Activated naive CD4-positive, alpha-beta T cell treated with Interleukin-2 at 50 U/mL for 16 hours (primary cell): ENCODE measurements at places on chromosomes 7 and 10.

DNA sequence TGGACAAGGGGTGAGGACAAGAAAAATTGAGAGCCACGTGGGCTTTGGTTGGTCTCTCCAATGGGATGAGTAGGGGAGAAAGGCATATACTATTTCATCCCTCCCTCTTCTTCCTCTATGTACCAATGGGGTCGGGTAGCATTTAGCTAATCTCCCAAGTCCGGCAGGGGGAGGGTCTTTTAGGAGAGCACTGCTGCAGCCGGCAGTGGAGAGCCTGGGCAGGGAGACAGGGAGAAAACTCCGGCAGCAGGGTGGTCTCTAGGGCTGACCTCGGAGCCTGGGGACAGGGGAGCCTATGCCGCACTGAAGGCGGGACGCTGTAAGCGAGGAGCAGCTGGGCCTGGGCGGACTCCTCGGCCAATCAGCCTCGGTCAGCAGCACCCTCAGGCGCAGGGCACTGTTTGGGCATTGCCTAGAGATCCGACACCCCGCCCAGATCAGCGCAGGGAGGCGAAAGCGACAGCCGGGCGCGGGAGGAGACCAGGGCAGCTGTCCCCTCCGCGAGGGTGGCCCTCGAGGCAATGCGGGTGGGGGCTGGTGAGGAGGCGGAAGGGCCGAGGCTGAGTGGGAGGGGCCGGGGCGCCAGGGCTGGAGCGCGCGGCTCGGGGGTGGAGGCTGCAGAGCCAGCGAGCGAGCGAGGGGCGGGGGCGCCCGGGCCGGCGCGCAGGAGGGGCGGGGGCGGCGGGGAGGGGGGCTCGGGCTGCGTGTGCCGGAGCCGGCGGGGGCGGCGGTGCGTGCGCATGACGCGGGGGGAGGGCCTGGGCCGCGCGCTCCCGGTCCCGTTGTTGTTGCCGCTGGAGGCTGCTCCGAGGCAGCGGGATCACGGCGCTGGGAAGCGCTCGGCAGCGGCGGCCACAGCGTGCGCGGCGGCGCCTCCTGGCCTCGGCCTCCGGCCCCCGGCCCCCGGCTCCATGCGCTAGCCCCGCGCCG is at the start of gene AGAP3:
AGAP3 (plus strand) TSS at position 785 of the 930 bp plus-strand sequence. CDS start 267 bp downstream, outside the sequence.
- peak; percentile 67 for DNase-seq

GRCh38 chr10:37478381-37478780 is 353.0 kb downstream of the ANKRD30A start:
- no peak for DNase-seq

DNA sequence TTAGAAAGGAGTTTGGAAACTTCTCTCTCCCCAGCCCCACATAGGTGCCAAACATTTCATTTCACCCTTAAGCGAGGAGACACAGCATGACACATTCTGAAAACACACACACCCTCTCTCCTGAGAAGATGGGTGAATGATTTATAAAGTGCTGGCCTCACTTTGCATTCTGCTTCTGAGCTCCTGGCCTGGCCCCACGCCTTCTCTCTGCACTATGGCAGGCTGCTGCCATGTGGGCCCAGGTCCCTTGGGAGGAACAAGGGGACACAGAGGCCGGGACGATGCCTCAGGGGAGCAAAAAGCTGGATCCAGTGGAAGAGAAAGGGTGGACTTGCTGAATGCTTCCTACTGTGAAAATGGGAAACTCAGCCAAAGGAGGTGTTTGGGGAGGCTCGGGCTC is 56.0 kb downstream of the CPXM2 start:
- DNase-seq = no peak

DNA sequence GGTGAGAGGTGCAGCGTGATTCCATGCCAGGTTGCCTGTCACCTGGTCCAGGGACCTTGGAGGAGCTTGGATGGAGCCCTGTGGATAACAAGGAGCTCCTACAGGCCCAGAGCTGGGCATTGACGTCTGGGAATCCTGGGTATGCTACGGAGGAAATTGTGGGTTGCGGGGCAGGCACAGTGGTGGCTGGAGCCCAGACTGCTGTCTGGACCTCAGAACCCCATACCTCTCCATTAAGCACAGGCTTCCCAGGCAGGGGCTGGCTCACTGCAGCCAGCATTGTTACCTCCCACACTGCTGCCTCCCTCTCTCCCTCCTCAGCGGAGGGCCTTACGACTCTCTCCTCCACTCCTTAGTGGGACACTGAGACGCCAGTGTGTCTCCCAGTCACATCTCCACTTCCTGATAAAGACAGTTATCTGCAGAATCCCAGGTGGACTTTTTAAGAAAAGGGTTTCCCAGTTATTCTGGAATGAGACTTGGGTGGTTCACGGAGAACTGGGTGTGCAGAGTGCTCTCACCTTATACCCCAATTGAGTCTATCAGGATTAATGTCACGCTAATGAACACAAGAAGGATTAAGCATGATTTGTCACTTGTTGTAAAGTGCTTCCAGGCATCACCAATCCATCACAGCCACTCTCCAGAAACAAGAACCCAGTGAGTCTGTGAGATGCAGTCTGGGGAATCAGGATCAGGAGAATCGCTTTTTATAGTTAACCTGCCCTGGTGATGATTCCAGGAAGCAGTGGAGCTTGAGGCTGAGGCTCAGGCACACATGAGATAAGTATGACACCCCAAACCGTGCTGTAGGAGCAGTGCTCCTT is 309.4 kb downstream of the RPS24 start:
- no peak for DNase-seq

GRCh38 chr10:98028168-98028770 is 2.2 kb downstream of the CRTAC1 start:
- DNase-seq = peak; percentile 50

- peak; percentile 46 for DNase-seq
Measured at GRCh38 chr7:34928052-34928451, 109.2 kb downstream of the DPY19L1 start.

- no peak for DNase-seq
Measured at GRCh38 chr7:36764929-36765328, 40.6 kb upstream of the AOAH start.

GRCh38 chr7:20227291-20227795 is 10.2 kb upstream of the MACC1 start:
- no peak for DNase-seq

- DNase-seq = peak; percentile 69
Measured at GRCh38 chr10:132458586-132459300, 61.7 kb downstream of the PWWP2B start.

DNA sequence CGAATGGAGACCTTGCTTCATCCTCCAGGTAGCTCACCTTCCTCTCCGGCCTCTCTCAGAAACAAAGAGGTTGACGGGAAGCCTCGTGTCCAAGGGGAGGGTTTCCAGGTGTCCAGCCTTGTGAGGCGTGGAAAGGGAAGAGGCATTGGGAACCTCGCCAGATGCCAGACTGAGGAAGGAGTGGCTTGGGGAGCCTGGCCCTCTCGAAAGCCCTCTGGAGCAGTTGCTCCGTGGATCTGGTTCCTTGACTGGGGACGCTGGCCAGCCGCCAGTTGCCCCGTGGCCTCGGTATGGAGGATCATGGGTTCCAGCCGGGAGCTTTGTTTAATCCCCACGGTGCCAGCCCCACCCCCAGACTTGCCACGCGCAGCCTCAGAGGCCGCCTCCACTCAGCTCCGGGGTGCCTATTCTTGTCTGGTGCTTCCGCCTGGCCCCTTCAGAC is 30.3 kb upstream of the SUN1 start:
- DNase-seq = no peak
